SJSA1 (cell line): ENCODE measurements at places on chromosomes 5 and 9.

DNA sequence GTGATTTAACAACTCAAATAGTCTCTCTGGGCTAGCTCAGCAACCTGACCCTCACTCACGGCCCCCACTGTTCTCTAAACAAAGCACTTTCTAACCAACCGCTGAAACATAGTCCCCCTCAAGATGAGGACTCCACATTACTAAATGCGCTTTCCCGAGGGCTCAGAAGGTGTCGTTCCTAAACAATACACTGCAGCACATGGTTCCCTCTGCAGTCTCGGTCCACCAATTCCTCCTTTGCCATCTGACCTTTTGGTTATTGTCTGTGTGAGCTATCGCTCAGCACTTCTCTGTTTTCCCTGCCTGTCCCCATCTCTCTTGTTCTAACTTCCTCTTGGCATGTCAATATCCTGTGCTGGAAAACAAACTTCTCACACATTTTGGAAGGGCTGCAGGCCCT, 7.2 kb downstream of the EPB41L4A start:
- DNase-seq: no peak

DNA sequence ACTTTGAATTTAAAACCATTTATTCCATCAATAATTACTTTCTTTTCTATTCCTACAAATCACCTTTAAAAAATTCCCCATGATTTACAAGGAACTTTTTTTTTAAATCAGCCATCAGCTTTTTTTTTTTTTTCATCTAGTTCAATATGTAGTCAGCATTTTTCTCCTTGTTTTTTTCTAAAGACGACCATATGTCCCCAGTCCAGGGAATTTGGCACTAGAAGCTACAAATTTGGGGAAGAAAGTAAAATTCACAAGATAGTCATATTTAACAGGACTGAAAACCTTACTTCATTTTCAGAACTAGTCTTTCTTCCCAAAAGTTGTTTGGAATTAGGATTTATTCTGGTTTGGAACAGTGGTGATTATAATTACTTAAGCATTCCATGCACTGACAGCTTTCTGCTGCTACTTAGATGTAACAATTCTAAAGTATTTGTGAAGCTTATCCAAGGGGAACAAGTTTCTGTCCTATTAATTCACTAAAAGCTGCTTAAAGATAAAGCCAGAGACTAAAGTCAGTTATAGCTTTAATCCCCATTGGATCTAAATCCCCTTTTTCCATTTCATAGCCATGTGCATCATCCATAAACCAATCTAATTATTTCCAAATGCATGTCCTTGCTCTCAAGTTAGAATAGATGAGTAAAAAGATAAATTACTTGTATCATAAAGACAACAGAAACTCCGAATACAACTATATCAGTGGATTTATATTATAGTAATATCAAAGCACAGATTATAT, 7.4 kb upstream of the SNCAIP start:
- DNase-seq: no peak

GRCh38 chr9:113628621-113629020, 165.1 kb downstream of the RGS3 start:
- DNase-seq: no peak

DNA sequence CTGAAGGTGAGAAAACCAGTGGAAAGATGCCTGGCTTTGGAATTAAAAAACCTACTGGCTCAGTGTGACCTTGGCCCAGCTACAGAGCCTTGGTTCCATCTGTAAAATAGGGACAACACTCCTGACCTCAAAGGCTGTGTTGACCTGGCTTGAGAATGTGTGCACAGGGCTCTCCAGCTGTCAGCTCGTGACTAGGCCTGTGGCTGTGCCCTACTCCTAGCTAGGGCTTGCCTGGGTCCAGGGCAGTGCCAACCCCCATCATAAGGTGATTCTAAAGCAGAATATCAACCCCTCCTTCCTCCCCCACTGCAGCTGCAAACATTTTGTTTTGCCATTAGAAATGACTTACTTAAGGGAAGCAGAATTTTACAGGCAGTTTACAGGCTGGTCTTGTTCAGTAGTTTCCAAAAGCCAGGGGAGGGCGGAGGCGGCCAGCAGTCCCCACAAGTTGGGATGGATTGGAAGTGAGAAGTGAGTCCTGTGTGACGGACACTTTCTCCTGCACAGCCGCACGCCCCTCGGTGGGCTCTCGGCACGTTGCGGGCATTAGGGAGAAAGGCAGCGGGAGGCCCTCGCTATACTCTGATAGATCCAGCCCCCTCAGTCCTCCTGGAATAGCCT, 7.3 kb downstream of the PITX1 start:
- DNase-seq: no peak

DNA sequence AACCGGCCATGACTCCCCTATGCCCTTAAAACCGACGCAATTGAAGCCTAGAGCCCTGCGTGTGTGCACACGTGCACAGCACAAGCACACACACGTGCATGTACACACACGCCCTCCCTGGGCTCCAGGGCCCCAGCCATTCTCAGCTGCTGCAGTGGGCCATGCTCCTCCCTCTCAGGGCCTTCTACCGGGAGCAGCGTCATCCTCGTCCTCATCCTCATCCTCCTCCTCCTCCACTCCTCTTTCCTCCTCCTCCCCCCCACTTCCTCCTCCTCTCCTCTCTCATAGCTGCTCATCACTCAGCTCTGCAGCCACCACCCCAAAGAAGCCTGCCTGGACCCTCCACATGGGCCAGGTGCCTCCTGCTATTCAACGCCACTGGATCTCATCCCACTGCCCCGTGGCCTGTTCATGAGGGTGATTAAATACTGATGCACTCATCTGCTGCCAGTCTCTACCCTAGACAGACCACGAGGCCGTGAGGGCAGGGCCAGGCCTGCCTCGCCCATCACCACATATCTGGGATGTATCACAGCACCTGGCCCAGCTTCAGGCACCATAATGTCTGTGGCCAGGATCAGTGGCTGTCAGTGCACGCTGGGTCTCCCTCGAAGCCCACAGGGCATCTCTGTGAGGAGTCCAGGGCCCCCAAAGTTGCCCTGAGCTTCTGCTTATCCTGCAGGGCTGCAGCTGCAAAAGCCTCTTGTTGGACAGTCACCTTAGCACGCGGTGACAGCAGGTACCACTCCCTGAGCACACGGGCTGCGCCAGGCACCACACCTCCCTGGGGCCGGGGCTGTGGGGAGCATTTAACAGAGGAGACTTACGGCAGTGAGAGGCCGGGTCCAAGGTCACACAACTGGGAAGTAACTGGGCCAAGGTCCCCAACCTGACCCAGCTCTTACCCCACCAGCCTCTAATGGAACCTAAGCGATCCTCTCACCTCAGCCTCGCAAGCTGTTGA, 9.8 kb downstream of the FAM78A start:
- no peak for DNase-seq

DNA sequence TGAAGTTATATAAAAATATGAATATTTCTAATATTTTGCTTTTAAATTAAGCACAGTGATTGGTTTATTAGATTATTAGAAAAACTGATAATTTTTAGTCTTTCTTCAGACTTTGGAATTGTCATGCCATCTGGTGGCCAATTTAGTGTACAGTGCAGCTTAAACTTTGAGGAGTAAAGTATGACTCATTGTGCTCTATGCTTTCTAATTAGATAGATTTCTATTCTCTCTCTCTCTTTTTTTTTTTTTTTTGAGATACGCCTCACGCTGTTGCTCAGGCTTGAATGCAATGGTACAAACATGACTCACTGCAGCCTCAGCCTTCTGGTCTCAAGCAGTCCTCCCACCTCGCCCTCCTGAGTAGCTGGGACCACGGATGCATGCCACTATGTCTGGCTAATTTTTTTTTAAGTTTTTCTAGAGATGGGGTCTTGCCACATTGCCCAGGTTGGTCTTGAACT, 42.1 kb upstream of the GPR21 start:
- peak; percentile 78 for DNase-seq

GRCh38 chr5:132926437-132926836, 37.0 kb downstream of the AFF4 start:
- no peak for DNase-seq

- no peak for DNase-seq
Observed at GRCh38 chr9:135360617-135361016, 119.0 kb upstream of the PPP1R26 start.

- DNase-seq: no peak
Observed at GRCh38 chr5:11520241-11520930, 383.9 kb downstream of the CTNND2 start.

- no peak for DNase-seq
Observed at GRCh38 chr5:52491071-52491787, 296.5 kb upstream of the ITGA1 start.

DNA sequence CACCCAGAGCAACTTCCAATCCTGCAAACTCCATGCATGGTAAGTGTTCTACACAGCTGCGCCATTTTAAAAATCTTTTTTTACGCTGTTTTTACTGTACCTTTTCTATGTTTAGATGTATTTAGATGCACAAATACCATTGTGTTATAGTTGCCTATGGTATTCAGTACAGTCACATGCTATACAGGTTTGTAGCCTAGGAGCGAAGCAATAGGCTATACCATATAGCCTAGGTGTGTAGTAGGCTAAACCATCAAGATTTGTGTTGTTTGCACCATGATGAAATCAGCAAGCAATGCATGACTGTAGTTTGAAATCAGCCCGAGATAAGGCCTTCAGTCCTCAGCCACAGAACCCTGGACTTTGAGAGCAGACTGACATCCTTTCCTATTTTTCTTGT, 101.2 kb downstream of the LIX1 start:
- no peak for DNase-seq

- DNase-seq: no peak
Observed at GRCh38 chr5:102742215-102742614, 12.9 kb upstream of the PAM start.

DNA sequence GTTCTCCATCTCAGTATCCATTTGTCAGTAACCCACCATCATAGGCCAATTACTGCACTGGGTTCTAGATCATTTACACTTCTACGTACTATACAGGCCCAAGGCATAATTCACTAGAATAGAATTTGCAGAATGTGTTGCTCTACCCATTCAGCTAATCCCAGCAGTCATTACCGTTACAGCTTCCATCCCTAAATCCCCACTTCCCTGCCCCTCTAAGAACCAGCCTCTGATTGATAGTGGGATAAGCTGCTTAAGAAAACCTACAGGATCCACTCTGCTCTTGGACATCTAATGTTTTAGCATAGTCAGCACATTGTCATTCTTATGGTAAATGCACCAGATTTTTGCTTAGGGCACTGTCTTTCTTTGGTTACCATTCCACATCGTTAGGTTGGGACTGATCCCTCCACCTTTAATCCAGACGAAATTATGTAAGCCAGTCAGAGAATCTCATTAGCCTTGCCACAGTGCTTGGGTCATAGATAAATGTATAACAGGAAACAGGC, 39.3 kb upstream of the CHD1 start:
- no peak for DNase-seq

- DNase-seq: no peak
Observed at GRCh38 chr9:27352457-27353165, 55.7 kb upstream of the EQTN start.

GRCh38 chr5:143448518-143448917, 45.0 kb upstream of the NR3C1 start:
- DNase-seq: no peak

DNA sequence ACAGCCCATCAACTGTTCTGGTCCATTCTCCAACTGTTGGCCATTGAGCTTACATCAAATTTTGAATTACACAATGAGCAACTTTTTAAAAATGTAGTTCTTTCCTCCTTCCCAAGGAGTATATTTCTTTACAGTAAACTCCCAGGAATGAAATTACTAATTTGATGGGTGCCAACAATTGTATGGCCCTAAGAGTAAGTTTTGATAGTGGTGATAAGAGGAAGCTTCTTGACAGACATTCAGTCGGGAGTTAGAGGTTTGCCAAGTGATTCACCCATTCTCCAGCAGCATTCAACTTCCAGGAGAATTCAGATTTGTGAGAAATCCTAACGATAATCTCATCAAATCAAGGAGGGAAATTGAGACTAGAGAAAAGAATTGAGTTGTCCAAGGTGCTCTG, 579.9 kb downstream of the ACTL7B start:
- DNase-seq: no peak

DNA sequence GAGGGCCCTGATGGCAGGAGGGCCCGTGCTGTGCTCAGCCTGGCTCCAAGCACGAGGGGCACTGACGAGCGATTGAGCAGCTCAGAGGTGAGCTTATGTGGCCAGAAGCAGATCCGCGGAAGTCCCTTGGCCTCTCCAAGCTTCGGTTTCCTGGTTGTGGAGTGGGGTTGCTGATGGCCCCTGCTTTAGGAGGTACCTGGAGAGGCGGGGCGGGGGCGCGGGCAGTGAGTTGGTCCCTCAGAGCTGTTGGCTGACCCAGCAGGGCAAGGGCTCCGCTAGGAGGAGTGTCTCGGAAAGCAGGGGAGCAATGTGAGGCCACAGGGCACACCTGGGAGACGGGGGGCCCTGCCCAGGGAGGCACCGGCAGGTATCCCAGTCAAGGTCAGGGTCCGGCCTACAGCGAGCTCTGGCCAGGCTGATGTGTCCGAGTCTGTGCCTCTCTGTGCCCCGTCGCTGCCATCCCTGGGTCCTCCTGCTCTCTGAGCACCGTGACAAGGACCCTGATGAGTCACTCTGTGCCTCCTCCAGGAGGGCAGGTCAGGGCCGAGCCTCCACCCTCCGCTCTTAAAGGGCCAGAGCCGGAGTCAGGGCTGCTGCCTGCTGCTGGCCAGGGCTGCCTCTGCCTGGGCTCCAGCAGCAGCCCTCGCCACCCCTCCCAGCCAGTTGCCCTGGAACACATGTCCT, 14.8 kb downstream of the NCS1 start:
- DNase-seq: peak; percentile 84

GRCh38 chr9:127027694-127028093, 94.7 kb downstream of the ANGPTL2 start:
- no peak for DNase-seq

- peak; percentile 85 for DNase-seq
Observed at GRCh38 chr9:105064248-105065097, 136.5 kb upstream of the ABCA1 start.

DNA sequence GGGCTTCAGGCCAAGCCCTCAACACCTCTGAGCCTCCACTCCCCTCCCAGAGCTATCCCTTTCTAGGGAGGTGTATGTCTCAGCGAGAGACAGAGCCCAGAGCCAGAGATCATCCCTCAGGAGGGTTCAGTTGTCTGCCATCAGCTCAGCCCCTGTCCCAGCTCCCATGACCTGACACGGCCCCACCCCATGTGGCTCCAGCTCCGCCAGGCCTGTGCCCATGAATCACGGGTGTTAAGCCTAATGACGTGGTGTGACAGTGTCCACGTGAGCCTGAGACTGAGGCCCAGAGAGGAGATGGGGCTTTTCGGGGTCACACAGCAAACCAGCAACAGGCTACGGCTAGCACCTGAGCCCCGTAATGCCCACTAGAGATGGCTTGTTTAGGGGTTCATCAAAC, 60.9 kb upstream of the ORM1 start:
- DNase-seq: no peak

DNA sequence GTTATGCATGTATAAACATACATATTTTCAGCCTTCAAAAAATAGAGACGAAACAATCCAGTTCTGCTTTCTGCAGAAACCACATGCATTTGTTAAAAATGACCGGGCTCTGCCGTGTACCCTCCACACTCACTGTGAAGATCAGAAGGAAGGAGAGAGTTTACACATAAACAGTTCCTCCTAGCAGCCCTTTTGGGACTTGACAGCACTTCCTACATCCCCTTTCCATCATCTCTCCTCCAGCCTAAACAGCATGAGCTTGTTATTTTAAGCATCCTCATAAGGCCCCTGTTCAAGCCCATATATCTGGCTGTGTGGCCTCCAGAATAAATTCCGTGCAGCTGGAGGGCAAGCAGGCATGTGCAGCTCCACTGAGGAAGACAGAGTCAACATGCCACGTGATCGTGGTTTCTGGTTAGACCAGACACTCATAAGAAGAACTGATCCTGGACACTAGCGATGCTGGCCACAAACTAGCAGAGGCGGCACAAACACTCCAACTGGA, 42.2 kb downstream of the NIPAL4 start:
- no peak for DNase-seq
